ENCODE measurements at places on chromosomes 5 and 9. TPM values are rescaled to one million over a fixed set of nuclear protein-coding genes. Genes with fewer than 3 reads are reported as not detected.

DNA sequence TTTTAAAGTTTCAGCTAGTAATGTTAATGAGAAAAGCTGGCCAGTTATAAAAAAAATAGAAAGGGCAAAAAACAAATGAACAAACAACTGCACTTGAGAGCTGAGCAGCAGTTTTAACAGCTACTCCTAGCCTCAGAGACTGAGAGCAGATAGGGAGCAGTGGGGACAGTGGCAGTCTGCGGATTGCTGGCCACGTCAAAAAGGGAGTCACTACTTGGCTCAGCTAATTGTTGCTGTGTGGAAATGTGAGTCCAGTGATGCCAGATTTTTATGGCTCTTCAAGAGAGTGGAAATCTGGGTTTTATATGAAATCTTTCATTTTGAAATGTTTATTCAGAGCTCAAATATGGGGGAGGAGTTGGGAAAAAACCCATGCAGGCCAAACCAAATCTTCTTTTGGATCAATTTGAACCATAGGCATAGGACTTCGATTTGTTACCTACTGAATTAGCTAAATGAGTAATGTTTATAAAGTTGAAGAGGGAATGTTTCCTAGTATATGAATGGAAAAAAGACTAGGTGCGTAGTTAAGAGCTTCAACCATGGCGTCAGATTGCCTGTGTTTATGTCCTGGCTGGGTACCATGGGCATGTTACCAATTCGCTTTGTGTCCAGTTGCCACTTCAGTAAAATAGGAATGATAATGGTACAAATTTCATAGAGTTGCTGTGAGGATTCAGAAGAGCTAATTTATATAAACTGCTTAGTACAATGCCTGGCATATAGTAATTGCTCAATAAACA, 102.1 kb downstream of the PAM start:
- peaks cover 5% of the 10 kb centered on the region for H3K4me1 ChIP-seq
- no peak overlapping the region for H3K27ac ChIP-seq
- no peak for DNase-seq
- no peaks in the 10 kb centered on the region for H3K27me3 ChIP-seq
- no peaks in the 10 kb centered on the region for H3K36me3 ChIP-seq

GRCh38 chr5:126987271-126987899, 43.0 kb downstream of the MARCHF3 start:
- H3K27ac ChIP-seq, result peak overlapping the region; percentile 97
- H3K4me1 ChIP-seq, result peaks cover 55% of the 10 kb centered on the region
- no peaks in the 10 kb centered on the region for H3K27me3 ChIP-seq
- no peak for DNase-seq
- H3K36me3 ChIP-seq, result no peaks in the 10 kb centered on the region

DNA sequence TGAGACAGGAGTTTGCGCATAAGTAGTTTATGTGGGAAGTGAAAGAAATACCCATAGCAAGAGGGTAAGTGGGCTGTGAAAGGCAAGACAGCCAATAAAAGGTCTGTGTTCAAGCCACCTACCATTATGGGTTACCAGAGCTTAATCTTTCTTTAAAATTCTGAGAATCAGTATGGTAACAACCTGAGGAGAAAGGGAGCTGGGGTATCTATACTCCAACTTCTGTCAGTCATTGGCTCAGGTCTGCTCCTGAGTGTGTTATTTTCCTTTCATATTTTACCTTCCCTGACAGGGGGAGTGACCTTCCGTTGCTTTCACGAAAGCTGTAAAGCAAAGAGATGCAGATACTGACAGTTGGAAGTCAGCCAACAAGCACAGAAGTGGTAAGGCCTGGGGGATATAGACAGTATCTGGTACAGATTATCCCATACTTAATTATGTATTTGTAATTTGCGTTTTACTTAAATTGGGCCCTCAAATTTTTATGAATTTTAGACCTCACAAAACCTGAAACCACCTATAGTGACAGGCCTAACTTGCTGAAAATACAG, 233.4 kb downstream of the RAB3C start:
- H3K27ac ChIP-seq, result no peak overlapping the region
- no peaks in the 10 kb centered on the region for H3K27me3 ChIP-seq
- no peak for DNase-seq
- H3K36me3 ChIP-seq, result no peaks in the 10 kb centered on the region
- H3K4me3 ChIP-seq, result no peak overlapping the region

CATSPER3 gene
- total RNA-seq, result 0.78 TPM

Measured in naive thymus-derived CD8-positive, alpha-beta T cell (primary cell).